NCI-H526 (cell line): ENCODE measurements at places on chromosomes 13 and 19.

- DNase-seq = no peak
Observed at GRCh38 chr13:44703371-44703770, 127.2 kb upstream of the TSC22D1 start.

DNA sequence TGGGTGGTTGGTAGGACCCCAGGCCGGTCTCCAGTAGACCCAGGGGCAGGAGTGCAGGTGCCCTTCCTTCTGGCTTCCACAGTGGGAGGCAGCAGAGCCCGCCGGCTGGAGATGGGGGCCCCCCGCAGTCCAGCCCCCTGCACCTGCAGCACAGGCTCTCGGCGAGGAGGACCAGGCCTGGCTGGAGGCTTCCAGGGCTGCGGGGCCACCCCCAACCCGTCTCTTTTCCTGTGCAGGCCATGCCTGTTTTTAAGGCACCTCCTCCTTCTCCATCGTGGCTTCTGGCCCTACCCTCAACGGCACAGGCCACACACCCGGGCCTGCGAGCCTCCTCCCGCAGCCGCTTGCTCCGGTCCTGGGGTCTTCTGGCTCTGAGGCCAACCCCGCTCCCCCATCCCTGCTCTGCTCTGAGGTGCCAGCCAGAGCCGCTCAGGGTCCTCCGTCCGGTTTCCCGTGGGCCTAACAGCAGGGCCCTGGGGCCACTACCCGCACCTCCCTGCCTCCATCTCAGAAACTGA is 77.2 kb upstream of the ANKRD10 start:
- DNase-seq = no peak

DNA sequence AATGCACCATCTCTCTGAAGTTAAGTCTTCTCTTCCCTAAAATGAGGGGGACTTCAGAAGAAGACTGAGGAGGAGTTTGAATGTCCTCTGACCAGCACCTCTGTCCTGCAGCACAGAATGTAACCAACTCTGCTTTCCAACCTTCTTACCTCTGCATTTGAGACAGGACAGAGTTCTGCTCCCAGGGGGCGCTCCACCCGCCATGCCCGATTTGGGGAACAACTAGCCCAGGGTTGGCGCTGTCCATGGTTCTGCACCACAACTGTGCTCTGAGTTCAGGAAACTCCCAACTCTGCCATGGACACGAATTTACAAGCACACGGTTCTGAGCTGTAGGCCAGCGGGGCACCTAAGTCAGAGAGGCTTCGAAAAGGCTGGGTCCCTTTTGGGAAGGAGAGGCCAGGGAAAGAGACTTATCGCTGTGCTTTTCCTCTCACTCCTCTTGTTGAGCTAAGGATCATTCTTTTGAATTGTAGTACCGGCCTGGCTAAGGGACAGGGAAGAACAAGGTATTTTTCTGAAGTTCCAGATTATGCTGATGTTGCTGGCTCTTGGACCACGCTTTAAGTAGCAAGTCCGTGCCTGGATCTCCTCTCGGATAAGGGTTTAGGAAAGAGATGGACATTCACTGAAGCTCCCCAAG is 22.2 kb downstream of the SIGLEC5 start:
- no peak for DNase-seq

- no peak for DNase-seq
Observed at GRCh38 chr19:4728871-4729270, 5.2 kb upstream of the DPP9 start.

DNA sequence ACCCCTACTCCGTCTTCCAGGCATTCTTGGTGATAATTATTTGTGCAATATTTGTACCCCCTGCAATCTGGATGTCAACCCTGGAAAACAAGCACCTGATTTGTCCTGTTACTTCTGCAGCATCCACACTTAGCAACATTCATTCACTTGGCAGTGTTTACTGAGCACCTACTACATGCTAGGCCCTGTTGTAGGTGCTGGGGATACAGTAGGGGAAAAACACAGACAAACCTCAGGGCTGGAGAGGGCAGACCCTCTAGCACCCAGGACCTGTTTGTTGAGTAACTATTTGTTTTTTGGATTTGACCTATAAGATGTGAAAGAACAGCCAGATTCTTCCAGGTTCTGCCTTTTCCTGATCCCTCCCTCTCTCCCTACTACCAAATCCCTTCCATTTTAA is 9.5 kb downstream of the NECTIN2 start:
- no peak for DNase-seq

DNA sequence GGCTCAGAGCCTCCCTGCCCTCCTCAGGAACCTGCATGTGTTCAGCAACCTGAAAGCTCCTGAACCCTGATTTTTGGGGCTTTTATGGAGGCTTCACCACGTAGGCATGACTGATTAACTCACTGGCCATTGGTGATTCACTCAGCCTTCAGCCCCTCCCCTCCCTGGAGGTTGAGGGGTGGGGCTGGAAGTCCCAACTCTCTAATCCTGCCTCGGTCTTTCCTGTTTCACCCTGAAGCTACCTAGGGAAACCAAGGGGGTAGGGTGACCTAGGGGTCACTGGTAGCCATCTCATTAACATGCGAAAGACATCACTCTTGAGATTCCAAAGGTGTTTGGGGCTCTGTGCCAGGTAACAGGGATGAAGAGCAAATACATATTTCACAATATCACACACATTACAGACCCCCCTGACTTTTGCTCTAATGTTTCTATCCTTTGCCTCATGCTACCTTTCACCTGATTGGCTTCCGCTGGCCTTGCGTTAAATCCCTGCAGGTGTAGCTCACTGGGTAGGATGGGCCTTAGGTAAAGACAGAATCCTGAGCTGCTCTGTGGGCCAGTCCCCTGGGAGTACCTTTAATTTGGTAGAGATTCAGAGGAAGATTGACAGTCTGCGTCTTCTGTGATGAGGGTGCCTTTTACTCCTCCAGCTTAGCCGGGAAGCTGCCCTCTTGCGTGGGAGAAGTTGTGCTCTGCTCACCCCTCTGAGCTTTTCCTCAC is 260.6 kb downstream of the ATP8A2 start:
- no peak for DNase-seq

- no peak for DNase-seq
Observed at GRCh38 chr13:95438297-95438696, 114.2 kb upstream of the CLDN10 start.

GRCh38 chr19:28009696-28010095 is 1203.3 kb downstream of the UQCRFS1 start:
- DNase-seq = no peak

DNA sequence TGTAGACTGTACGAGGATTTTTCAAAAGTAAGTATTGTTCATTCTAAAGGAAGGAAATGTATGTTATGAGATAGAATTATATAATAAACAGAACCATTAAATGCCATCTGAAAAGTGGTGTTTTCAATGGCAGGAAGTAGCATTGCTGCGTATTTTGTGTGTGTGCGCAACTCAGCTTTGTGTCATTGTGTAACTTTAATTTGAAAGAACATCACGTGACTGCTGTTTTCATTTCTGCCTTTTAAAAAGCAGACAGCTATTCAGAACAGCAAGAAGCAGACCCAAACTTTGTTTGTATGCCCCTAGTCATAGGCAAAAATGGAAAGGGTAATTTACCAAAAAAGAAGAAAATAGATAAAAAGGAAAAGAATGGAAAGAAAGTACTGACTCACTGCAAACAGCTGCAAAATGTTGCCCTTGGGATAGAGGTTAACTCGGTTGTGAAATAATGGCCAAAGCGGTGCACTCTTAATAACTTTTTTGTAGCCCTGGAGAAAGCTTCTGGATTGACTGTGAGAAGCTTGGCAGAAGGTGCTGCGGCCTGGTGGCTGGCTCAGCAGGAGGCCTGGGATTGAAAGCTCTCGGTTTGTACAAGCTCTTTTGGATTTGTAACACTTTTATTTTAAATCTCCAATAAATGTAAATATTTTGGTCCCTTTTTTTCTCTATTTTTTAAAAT is 97.3 kb downstream of the GGACT start:
- DNase-seq = no peak

DNA sequence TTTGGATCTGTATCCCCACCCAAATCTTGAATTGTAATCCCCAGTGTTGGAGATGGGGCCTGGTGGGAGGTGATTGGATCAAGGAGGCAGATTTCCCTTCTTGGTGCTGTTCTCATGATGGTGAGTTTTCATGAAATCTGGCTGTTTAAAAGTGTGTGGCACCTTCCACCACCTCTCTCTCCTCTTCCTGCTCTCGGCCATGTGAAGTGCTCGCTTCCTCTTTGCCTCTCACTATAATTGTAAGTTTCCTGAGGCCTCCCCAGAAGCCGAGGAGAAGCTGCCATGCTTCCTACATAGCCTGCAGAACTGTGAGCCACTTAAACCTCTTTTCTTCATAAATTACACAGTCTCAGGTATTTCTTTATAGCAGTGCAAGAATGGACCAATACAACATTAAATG is 15.7 kb downstream of the COMMD6 start:
- DNase-seq = no peak

GRCh38 chr19:12647490-12648071 is 19.0 kb downstream of the MAN2B1 start:
- peak; percentile 67 for DNase-seq

GRCh38 chr13:29529754-29530153 is 65.7 kb downstream of the SLC7A1 start:
- DNase-seq = no peak

DNA sequence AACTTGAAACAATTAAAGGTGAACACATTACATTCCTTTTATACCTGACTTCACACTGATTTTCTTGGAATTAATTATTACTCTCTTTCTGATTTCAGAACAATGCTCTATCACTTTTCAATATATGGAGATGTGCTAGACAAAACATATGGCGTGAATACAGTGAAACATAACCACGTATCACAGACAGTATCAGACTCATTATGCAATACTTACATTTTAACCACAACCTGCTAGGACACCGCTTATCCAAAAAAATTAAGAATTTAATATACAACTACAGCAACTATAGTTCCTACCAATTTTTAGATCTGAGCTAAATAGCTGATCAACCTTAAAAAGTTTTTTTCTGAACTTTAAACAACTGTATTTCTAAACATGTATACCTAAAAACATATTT is 9.9 kb downstream of the HSPH1 start:
- DNase-seq = no peak

DNA sequence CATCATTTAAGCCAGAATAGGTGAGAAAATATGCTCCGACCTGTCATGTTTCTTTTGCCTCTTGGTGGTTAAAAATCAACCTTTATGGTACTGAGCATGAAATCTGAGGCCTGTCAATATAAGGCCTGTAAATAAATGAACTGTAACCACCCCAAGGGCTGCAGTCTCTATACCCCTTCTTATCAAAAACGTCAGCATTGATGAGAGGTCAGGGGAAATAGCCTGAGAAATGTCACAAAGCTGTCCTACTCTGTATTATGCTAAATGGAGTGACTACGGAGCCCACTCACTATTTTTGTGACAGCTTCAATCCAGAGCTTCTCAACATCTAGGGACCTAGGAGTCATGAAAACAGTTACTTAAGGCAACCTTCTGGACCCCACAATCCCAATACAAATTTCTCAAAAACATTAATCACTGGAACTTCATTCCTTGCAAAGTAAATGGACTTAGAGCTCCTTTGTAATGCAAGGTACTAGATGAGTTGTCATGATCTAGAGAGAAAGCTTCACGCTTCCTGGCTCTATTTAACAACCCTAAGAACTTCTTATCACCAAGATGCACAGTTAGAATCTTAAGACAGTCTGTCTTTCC is 2.7 kb upstream of the RAP2A start:
- DNase-seq = no peak

DNA sequence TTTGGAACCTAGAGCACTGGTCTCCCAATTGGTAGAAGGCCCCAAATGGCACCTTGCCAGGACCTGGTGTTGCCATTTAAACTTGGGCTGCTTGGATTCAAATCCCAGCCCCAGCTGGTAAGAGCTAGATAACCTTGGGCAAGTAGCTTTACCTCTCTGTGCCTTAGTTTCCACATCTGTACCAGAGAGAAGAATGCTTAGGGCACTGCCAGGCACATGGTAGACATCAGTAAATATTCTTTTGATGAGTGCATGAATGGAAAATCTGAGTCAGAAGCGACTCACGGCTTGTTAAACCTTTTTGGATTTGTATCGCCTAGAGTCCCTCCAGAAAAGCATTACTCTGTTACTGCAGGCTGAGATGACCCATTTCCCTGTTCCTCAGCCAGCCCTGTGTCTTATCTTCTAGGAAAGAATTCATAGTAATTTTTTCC is 90.9 kb downstream of the SIPA1L3 start:
- DNase-seq = no peak

DNA sequence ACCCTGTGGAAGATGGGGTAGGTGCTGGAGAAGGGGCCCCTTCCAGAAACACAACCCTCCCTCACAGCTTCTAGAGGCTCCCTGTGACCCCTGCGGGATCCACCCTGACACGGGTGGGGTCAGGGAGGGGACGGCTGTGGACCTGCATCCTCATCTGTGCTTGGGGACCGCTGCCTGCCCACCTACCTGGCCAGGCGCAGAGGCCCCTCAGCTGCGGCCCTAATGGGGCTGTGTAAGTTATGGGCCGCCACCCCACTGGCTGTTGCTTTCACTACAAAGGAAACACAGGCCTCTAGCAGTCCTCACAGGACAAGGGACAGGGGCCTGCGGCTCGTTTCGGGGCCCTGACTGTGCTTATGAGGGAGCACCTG is 7.0 kb upstream of the CTXN1 start:
- DNase-seq = no peak

DNA sequence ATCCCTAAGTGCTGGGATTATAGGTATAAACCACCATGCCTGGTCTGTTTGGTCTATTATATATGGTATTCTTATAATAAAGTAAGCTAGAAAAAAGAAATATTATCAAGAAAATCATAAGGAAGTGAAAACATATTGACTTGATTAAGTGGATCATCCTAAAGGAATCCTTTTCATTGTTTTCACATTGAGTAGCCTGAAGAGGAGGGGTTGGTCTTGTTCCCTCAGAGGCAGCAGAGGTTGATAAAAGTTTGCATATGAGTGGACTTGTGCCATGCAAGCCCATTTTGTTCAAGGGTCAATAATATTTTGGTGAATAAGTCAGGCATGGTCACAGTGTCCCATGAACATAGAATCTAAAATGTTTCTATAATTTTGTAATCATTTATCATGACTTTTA is 52.7 kb downstream of the ZNF627 start:
- no peak for DNase-seq

DNA sequence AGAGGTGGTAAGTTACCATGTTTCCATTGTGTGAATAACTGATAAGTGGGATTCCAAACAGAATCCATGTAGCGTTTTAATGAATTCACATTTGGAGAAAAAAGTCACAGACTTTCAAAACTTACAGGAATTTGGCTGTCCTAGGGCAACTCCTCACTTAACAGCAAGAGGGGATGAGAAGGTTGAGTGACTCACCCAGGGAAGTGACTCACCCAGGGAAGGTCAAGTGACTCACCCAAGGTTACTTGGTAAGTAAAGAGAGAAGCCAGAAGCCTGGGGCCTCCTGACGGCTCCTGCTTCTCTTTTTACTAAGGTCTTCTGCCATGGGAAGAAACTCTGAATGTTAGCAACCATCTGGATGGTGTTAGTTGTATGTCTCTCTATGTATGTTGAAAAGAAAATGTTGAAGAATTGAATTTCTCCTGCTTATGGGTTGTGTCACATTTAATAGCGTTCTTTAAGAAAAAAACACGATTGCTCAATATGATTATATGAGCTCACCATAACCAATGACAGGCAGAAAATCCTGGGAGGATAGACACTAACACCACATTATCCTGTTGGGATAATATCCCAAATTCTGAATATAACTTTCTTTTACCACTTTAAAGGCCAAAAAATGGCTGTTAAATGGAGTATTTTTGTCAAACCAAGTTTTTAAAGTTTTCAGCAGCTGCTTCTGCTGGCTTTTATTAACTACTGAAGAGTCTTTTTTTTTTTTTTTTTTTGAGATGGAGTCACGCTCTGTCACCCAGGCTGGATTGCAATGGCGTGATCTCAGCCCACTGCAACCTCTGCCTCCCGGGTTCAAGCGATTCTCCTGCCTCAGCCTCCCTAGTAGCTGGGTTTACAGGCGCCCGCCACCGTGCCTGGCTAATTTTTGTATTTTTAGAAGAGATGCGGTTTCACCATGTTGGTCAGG is 195.6 kb downstream of the GGACT start:
- DNase-seq = no peak
